CD8-positive, alpha-beta memory T cell (primary cell): ENCODE measurements at places on chromosomes 6 and 20. TPM values are rescaled to one million over a fixed set of nuclear protein-coding genes. Genes with fewer than 3 reads are reported as not detected.

DNA sequence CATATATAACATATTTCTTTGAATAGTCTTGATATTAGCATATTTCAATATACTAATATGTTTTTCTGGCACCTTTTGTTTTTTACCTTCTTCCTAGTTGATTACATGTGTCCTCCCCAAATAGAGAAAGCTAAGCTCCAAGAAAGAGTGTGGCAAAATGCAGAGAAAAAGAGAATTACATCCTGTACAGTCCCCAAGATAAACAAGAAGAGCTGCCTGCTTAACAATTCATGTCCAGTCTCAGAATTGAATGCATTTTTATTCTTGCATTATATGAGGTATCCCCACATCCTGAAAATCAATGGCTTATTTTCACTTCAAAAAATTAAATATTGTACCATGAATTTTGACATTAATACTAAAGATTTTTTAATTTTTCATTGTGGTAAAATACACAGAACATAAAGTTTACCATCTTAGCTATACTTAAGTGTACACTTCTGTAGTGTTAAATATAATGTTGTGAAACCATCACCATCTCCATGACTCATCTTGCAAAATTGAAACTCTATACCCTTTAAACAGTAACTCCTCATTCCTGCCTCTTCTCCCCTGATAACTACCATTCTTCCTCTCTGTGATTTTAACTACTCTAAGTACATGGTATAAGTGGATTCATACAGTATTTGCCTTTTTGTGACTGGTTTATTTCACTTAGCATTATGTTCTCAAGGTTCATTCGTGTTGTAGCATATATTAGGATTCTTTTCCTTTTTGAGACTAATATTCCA is 490.3 kb downstream of the COL12A1 start:
- H3K36me3 ChIP-seq: no peaks in the 10 kb centered on the region
- H3K27ac ChIP-seq: no peak overlapping the region
- no peak overlapping the region for H3K4me3 ChIP-seq
- H3K4me1 ChIP-seq: no peaks in the 10 kb centered on the region
- no peaks in the 10 kb centered on the region for H3K27me3 ChIP-seq

DNA sequence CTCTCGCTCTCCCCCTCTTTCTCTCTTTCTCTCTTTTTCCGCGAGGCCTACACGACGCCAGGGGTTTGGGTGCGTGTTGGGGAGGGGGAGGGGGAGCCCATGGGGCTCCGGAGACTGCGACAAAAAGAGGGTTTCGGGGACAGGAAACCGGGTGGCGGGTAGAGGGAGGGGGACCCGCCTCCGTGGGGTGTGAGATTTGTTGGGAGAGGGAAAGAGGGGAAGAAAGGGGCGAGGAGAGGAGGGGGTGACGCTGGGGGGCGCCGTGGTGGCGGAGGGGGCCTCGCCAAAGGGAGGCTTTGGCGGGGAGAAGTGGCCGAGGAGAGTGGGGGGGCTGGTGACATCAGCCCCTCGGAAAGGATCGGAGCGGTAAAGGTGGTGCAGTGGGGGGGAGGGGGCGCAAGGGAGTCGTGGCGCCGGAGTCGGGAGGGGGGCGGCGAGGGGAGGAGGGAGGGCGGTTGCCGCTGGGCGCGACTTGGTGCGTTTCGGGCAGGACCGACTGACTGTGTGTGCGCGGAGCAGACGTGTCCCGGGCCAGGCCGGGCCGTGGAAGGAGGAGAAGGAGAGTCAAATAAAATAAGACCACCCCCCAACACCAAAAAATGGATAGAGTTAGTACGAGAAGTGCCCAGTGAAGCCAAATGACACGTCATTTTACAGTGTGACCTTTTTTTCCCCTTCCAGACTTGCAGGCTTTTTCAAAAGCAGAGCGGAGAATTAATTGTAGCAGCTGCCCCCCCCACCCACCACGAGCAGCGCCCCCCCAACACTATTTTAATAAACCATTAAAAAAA is 39.8 kb downstream of the GNAS start:
- H3K4me3 ChIP-seq: peak overlapping the region; percentile 70
- no peaks in the 10 kb centered on the region for H3K27me3 ChIP-seq
- H3K36me3 ChIP-seq: no peaks in the 10 kb centered on the region
- H3K4me1 ChIP-seq: peaks cover 36% of the 10 kb centered on the region

DNA sequence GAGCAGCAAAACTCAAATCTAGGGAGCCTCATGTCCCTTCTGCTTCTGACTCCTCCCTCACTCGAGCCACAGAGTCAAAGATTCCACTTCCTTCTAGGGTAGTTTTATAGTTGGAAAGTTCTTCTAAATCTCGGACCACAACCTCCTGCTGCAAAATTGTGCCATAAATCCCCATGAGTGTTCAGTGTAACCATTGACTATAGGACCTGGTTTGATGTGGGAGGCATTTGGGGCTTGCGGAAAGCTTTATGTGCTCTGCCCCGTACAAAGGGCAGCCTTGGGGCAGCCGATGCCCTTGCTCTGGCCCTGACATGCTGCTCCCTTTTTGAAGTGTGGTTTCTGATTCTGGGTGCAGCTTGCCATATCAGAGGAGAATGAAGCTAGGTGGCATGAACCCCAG is 43.6 kb upstream of the IER3 start:
- H3K27ac ChIP-seq: no peak overlapping the region
- no peak for DNase-seq
- no peak overlapping the region for H3K4me3 ChIP-seq
- H3K4me1 ChIP-seq: peaks cover 30% of the 10 kb centered on the region
- H3K27me3 ChIP-seq: no peaks in the 10 kb centered on the region
- no peaks in the 10 kb centered on the region for H3K36me3 ChIP-seq

The GPX6 gene
- total RNA-seq: not detected

DNA sequence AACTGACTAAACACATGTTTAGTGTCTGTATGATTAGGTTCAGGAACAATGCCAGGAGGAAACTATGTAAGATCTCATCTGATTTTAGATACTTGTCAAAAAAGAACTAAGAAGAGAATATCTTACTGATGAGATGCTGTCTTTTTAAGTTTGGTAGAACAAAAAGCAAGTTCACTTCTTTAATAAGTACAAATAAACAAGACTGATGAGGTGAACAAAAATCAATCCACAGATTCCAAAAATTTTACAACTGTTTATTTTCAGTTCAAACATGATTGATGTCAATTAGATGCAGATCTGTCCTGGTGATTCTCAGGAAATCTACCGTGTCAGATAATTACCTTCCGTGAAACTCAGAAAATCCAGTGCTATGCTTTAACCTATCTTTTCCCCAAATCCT is 24.9 kb downstream of the EPHA7 start:
- H3K27ac ChIP-seq: no peak overlapping the region
- H3K36me3 ChIP-seq: no peaks in the 10 kb centered on the region
- H3K4me3 ChIP-seq: no peak overlapping the region
- no peak for DNase-seq

The ENPP3 gene
- total RNA-seq: 1.3 TPM

GRCh38 chr6:14841901-14842421 is 403.9 kb upstream of the JARID2 start:
- no peaks in the 10 kb centered on the region for H3K4me1 ChIP-seq
- DNase-seq: no peak
- H3K36me3 ChIP-seq: no peaks in the 10 kb centered on the region
- H3K4me3 ChIP-seq: no peak overlapping the region
- H3K27me3 ChIP-seq: no peaks in the 10 kb centered on the region
- H3K27ac ChIP-seq: no peak overlapping the region

The OR2J3 gene
- total RNA-seq: not detected

The SLCO4A1 gene
- 44.9 TPM for total RNA-seq

- no peaks in the 10 kb centered on the region for H3K36me3 ChIP-seq
- DNase-seq: no peak
- H3K27ac ChIP-seq: no peak overlapping the region
Observed at GRCh38 chr20:45322952-45323383, 14.9 kb upstream of the MATN4 start.

The SPTLC3 gene
- total RNA-seq: not detected

The SYCP2 gene
- total RNA-seq: 3.4 TPM

DNA sequence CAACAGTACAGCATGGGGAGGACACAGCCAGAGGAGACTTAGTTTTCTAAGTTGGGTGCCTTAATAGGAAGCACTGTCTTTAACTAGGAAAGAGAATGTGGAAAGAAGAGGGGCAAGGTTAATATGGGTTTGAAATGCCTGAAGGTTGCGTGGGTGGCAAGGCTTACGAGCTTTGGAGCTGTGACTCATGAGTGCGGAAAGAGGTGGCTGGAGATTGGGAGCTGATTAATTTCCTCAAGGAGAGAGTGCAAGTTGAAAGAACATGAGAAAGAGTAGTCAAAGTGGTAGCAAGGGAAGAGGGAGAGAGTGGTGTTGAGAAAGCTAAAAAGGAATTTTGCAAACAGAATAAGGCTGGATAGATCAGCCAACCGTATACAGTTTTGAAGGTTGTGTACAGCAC is 315.1 kb upstream of the PRND start:
- H3K27me3 ChIP-seq: peaks cover 15% of the 10 kb centered on the region
- no peaks in the 10 kb centered on the region for H3K4me1 ChIP-seq
- no peak for DNase-seq

DNA sequence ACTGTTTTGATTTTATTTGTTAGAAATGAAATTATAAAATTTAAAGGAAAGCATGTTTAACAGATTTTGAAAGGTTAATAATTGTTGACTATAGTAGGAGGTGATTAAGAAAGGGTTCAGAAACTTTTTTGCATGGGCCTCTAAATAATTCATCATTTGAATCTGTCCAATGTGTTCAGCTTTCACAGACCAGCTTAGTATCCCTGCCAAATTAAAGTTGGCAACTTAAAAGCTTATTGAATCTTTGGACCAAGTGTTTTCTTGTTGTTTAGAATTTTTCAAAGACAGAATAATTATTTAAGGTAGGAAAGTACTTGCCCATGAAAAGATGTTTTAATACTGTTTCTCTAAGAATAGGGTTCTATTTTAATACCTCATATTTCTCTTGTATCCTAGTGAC is 466.0 kb downstream of the GJA1 start:
- no peak overlapping the region for H3K4me3 ChIP-seq
- no peaks in the 10 kb centered on the region for H3K36me3 ChIP-seq
- no peaks in the 10 kb centered on the region for H3K4me1 ChIP-seq
- no peak overlapping the region for H3K27ac ChIP-seq
- no peak for DNase-seq

DNA sequence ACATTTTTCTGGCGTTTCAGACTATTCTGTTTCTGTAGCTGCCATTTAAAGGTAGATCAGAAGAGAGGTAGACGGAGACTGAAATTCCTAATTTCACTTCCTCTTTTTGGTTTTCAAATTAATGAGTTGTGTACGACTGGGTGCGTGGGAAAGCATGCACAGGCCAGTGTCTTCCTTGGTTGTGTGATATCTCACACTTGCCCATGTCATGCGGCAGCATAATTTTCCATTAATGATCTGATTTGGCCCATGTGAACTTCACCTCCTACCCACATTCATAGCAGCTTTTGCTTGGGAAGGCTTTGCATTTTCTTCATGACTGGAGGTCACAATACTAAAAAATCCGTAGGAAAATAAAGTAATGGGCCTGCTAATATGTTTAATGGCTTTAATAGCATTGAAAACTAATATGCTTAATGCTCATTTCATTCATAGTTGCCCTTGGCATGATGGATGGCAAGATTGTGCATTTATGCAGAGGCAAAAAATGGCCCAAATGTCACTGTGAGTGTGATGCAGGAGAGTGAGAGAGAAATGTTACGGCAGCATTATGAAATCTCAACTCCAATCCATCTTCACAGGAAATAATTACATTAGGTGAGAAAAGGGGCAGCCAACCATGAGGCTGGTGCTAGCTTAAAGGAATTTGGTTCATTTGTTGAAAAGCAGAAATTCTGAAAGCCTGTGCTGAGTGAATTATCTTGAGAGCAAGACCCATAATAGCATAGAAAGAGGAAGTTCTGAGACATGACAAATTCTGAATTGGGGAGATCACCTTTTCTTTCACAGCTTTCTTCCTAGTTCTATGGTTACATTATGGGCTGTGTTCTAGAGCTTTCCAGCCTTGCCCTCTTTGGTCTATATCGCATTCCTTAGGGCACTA is 69.0 kb upstream of the UST start:
- no peak for DNase-seq
- no peak overlapping the region for H3K4me3 ChIP-seq
- H3K27me3 ChIP-seq: no peaks in the 10 kb centered on the region
- no peaks in the 10 kb centered on the region for H3K36me3 ChIP-seq

DNA sequence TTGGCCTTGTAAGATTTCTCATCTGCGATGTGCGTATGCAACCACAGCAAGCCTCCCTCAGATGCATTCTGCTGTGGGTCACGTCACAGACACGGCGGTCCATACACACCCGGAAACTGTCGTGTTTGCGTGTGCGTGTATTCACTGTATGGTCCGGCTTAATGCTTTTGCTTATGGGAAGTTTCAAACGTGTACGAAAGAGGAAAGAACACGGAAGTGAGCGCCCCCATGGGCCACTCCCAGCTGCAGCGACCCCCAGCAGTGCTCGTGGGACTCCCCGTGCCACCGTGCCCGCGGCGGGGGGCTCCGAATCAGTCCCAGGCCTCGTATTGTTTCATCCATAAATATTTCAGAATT is 10.2 kb downstream of the DLL1 start:
- peaks cover 27% of the 10 kb centered on the region for H3K4me1 ChIP-seq
- H3K27ac ChIP-seq: no peak overlapping the region
- no peak for DNase-seq
- H3K36me3 ChIP-seq: no peaks in the 10 kb centered on the region
- peak overlapping the region; percentile 38 for H3K4me3 ChIP-seq

The CPNE5 gene
- total RNA-seq: 0.29 TPM

The MAPK13 gene
- 77.3 TPM for total RNA-seq

DNA sequence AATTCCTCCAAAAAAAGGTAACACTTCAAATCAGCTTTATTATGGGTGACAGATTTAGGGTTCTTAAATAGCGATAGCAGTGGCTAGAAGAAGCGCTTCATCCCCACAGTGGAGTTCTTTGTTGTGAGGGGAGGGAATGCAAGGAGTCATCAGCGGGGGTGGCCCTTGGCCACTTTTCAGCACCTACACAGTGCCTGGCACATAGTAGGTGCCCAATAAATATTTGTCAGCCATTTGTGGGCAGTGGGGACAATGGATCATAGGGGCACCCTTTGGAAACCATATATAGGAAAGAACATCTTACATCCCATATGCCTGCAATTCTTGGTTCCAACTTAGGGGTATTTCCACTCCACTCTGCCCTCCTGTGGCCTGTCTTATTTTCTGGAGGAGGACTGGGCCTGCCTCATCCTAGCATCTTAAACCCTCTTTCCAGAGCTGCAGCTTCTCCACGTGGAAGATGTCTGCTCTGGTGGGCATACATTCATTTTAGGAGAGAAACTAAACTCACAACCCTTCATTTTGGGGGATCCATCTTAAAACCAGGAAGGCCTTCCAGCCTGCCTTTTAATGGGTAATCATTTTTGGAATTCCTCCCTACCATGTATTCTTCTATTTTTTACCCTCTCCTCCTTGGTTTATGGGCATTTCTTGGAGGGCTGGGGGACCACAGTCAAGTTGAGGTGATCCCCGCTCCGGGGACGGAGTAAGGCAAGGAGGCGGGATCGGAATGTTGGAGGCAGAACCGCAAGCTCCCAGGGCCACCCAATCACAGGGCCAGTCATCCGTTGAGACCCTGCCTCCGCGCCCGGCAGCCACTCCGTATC is 2.6 kb upstream of the GPSM3 start:
- peak overlapping the region; percentile 99 for H3K27ac ChIP-seq
- peaks cover 5% of the 10 kb centered on the region for H3K36me3 ChIP-seq
- DNase-seq: no peak
- H3K4me3 ChIP-seq: peak overlapping the region; percentile 78
- H3K4me1 ChIP-seq: peaks cover 34% of the 10 kb centered on the region

- H3K27me3 ChIP-seq: peaks cover 7% of the 10 kb centered on the region
- H3K27ac ChIP-seq: no peak overlapping the region
- H3K4me3 ChIP-seq: no peak overlapping the region
- no peaks in the 10 kb centered on the region for H3K36me3 ChIP-seq
- DNase-seq: no peak
- H3K4me1 ChIP-seq: no peaks in the 10 kb centered on the region
Observed at GRCh38 chr20:64188091-64188490, 23.8 kb downstream of the MYT1 start.

The RSPO3 gene
- total RNA-seq: not detected
